ENCODE measurements at places on chromosomes 16 and 17. TPM values are rescaled to one million over a fixed set of nuclear protein-coding genes. Genes with fewer than 3 reads are reported as not detected.

- peak; percentile 75 for DNase-seq
These were observed 2.7 kb upstream of the LASP1NB start for GRCh38 chr17:38922538-38923297.

DNA sequence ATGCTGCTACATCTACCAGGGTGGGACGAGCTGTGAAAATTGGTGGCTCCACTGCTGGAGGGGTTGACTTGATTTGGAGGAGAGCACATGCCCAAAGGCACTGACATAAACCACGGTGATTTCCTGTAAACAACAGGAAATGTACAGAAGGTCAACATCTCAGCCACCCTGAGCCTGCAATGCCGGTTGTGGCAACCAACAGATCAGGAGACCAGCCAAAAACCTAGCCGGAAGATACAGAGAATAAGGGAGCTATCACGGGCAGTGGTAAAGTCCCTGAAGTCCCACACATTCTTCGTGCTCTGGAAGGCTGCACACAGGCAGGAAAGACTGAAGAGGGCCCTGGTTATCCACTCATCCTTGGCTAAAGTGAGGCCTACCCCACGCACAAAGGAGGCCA is 56.2 kb downstream of the ADCY9 start:
- DNase-seq = peak; percentile 7

DNA sequence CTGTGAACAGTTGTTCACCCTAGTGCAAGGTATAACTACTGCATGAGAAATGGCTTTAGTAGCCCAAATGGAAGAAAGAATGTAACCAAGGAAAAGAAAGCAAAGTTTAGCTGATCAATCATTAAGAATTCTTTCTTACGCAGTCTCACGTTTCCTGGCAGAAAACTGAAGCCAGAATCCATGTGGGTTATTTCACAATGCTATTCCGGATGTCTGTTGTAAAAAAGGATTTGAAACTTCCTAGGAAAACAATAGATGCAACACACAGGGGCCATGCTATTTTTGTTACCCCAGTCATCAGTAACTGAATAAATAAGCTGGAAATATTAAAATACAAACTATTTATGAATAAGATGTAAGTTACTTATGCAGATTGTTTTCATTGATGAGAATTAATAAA is 802.5 kb downstream of the CDH8 start:
- no peak for DNase-seq

KRTAP9-9 gene
- total RNA-seq = not detected

PRAC1 gene
- not detected for total RNA-seq

DNA sequence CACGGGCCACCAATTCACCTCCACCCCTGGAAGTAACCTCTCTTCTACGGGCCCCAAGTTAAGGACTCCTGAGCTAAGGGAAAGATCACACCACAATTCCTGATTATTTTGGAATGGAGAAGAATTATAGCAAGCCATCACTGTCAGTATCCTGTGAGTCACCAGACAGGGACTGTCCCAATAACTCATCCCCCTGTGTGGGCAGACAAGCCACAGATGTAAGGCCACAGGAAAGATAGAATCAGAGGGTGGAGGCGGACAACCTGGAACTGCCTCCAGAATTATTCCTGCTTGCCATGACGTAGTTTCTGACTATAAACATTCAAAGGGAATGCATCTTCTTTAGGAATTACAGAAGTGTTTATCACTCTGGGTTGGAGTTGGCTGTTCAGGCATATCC is 5.8 kb upstream of the MYO1D start:
- no peak for DNase-seq

CCDC92B gene
- 0.14 TPM for total RNA-seq

CAVIN1 gene
- 273 TPM for total RNA-seq

GRCh38 chr16:85785927-85786326 is 13.4 kb downstream of the EMC8 start:
- no peak for DNase-seq

- no peak for DNase-seq
These were observed 182.9 kb downstream of the CCDC182 start for GRCh38 chr17:57562184-57562698.

GRCh38 chr16:8620535-8620934 is 963 bp upstream of the METTL22 start:
- no peak for DNase-seq

DNA sequence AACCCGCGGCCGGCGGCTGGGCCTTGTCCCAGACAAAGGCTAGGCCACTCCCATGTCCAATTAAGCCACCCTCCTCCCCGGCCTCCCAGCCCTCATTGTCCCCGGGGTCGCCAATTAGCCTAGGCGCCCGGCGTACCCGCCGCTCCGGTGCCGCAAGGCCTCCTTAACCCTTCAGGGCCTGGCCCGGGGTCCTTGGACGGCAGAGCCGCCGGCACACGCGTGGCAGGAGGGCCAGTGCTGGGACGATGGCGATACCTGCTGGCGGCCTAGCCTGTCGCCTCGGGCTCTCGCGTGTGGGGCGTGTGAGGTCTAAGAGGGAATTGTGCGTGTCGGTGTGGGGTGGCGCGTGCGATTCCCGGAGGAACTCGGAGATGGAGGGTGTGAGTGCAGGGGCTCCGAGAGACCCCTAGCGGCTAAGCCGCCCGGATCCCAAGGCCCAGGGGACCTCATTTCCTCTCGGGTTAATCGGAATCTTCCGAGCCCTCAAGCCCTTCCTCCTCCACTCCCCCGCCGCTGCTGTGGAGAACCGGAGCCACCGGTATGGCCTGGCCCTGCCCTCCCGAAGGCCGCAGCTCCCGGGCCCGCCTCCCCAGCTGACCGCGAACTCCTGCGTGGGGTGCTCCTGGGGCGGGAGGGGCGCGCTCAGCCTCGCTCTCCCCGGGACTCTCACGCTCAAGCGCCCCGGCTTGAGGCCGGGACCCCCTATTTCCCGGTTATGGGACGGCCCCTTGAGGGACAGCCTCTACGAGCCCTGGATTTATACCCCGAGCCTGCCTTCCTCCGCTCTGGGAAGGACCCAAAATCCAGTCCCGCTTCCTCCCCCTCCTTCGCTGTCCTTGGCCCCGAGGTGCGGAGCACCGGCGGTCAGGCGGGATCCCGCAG is 11.9 kb downstream of the TBX2 start:
- DNase-seq = peak; percentile 55

- no peak for DNase-seq
These were observed 78.9 kb downstream of the RTN4RL1 start for GRCh38 chr17:1946021-1946932.

FBXL16 gene
- 0.78 TPM for total RNA-seq

C17orf50 gene
- total RNA-seq = not detected

CCL4 gene
- 27.6 TPM for total RNA-seq

DNA sequence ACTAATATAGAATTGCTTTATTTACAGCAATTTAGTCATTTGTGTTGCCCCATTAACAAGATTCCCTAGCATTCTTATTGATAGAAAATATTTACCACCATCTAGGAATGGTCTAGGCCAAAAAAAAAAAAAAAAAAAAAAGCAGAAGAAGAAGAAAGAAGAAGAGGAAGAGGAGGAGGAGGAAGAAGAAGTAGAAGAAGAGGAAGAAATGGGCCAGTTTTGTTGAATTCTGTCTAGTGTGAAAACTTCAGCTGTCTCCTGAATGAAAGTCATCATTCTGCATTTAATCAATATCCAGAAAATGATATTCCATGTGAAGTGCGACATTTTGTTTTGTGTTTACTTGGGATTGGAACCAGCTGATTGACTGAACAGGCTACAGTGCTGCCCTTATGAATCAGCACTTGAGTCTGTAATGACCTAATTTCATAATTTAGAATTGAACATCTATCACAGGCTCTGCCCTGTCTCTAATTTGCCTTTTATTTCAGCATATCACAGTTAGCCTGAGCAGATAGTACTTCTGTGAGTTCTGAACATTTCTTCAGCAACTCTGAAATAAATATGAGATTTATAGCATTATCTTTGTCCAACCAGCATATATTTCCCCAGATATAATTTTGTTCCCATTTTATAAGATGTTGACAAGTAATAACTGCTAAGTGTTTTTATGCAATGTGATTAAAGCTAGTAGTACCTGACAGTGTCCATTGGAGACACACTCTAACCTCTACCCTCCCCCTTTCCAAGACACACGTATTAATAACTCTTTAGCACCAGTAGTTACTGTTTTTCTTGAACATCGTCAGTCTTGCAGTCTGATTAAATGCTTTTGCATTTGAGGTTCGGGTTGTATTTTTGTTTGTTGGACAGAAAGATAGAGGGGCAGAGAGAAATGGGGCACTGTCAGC is 5.9 kb downstream of the ANKFN1 start:
- no peak for DNase-seq

DNA sequence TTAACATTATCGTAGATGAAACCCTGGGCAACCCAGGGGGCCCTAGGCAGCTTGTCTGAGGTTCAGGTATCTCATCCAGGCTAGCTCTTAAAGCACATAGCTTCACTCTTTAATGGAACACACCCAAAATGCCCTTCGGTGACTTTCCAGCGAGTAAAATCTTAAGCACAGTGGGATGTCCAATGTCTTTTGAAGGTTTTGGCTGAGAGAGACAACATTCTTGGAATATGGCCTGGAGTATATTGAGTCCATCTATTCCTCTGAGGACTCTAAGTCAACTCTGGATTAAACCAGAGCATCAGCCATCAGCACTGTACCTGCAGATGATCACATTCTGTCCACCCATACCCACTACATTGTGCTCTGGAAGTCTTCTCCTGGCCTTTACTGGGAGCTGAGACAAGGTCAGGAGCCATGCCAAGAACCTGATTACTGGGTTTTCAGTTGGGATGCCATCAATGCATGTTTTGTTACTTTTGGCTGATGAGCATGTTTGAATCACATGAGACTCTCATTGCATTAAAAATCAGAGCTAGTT is 63.4 kb upstream of the CDH11 start:
- no peak for DNase-seq

ARHGDIG gene
- 2.6 TPM for total RNA-seq

GRCh38 chr16:49484936-49485335 is 111.3 kb downstream of the C16orf78 start:
- no peak for DNase-seq

DNA sequence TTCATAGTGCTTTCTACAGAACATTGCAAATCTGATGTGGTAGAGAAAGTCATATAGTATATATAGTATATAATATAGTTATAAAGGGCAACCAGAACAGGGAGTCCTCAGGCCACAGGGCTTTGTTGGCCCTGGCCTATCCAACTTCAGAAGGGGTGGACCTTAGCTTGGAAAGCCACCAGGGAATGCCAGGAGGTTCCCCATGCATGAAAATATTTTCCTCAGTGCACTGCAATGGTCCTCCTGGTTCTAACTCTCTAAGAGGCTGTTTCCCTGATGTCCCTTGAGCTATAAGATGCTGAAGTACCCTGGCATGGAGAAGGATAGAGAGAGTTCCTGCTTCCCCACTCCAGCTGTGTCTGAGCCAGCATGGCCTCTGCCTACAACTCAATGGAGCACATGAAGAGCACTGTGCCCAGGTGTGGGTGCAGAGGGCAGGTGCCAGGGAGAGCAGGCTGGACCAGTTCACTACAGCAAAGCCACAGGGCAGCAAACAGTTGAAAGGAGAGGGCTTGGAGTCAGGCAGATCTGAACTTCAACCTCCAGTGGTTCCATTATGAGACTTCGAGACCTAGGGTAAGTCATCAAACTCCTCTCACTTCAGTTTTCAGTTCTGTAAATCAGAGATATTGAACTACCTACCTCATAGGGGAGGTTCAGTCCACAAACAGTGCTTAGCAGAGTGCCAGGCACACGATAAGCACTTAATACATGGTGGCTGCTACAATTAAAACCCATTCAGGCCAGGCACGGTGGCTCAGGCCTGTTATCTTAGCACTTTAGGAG is 183.1 kb downstream of the SALL1 start:
- DNase-seq = no peak

- DNase-seq = no peak
These were observed 3.6 kb upstream of the KDM8 start for GRCh38 chr16:27199736-27200135.

DNA sequence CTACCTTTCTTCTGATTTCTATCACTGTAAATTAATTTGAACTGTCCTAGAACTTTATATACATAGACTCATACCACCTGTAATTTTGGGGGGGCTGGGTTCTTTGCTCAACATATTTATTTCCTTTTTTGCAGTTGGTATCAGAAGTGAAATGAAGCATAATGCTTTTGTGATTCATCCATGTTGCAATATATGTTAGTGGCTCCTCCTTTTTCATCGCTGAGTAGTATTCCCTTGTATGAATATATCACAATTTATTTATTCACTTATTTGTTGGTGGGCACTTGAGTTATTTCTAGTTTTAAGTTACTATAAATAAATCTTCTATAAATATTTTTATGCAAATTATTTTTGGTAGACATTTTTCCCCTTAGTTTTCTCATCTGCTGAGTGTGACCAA is 336.4 kb downstream of the HS3ST3B1 start:
- no peak for DNase-seq

- DNase-seq = no peak
These were observed 10.0 kb downstream of the HS3ST6 start for GRCh38 chr16:1908184-1908583.

PRR15L gene
- total RNA-seq = 109 TPM

RECQL5 gene
- 110 TPM for total RNA-seq

DNA sequence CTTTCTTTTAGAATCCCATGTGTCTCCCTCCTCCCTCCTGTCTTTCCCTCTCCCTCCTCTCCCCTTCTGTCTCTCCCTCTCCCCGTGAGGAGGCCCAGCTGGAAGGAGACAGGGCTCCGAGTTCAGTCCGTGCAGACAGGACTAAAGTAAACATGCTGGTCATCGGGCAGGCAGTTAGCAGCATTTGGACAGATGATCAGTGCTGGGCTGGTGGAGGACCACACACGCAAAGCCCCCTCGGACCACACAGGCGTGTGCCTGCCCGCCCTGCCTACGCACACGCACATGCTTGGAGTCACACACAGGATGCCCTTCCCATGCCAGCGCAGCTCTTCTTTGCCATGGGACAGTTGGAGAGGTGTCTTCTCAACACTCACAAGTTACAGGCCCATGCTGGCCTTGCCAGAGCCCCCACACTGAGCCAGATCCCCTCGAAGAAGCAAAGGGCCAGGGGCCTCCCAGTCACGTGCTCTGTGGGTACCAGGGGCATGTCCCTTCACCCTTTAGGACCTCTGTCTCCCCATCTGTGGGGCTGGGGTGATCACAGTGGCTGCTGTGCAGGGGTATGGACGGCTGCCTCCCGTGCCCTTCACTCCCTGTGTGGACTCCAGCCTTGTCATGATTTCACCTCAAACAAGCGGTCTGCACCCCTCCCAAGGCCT is 215.7 kb upstream of the FOXF1 start:
- peak; percentile 54 for DNase-seq

- peak; percentile 81 for DNase-seq
These were observed 16.5 kb downstream of the MRPS23 start for GRCh38 chr17:57833179-57833939.

Data from mucosa of gallbladder (tissue), 1 donor.